Activated naive CD4-positive, alpha-beta T cell treated with Interleukin-2 at 50 U/mL for 16 hours (primary cell): ENCODE measurements at places on chromosomes 1 and 21.

- no peak for DNase-seq
These were observed 19.6 kb downstream of the NEGR1 start for GRCh38 chr1:72262735-72263134.

- no peak for DNase-seq
These were observed 76.6 kb downstream of the NGF start for GRCh38 chr1:115261496-115261895.

DNA sequence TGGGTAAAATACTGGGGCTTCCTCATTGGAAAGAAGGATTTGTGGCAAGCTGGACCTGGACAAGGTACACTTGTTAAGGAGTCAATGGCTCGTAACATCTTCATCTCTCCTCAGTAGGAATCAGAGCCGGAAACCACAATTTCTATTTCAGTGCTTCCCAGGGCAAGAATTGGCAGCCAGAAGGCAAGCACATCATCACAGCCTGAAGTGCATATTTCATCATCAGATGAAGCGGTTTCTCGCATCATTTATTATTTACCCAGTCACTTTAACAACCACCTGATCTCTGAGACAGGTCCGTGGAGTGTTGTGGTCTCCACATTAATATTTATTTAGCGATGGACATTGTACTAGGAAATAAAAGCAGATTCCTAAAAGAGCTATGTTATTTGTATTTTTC lies 55.0 kb downstream of the KCNJ15 start:
- no peak for DNase-seq

- DNase-seq: no peak
These were observed 29.2 kb downstream of the CEP104 start for GRCh38 chr1:3827813-3828307.

DNA sequence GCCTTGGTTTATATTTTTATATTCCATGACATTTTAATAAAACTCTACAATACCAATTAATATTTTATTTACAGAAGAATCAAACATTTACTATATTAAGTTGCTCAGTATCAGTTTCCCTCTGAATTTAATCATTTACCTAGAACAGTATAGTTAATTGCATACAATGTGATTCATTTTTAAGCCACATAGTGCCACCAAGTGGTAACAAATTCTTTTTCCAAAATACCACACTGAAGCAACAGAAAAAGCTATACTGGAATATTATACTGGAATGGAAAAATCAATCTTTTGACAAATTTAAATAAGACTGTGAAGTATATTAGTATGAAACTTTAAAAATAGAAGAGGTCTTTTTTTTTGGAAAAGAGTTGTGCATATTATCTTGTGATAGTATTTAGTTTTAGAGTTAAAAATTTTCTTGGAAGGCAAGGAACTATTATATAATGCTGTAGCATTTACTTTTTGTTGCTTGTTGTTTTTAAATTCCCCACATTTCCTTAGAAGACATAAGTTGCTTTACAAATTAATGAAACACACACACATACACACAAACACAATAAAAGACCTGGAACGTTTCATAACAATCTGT lies 57.3 kb downstream of the ZNF644 start:
- no peak for DNase-seq

DNA sequence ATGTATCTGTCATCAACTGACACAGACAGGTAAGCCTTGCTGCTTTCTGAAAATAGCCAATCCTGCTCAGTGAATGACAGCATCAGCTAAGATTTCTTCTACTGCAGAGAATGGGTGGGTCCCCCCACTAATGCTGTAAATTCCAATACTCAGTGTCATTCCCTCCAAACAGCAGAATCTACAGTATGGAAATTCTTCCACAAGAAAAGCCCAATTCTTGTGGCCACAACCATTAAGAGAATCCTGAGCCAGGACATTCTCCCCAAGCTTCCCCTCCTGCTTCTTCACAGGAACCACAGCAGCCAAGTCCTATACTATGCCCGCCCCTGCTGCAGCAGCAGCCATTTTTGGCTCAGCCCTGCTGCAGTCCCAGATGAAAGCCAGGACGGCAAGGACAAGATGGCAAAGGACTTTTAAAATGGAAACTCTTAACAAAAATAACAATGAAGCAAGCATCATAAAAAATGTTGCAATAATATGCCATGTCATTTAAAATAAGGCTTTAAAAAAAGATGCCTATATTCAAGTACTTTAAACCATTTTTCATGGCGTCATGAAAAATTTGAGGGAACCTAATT lies 26.8 kb downstream of the EIF4G3 start:
- no peak for DNase-seq

GRCh38 chr1:93532780-93533378 lies 85.0 kb downstream of the FNBP1L start:
- DNase-seq: no peak

GRCh38 chr1:31407029-31407626 lies 5.9 kb upstream of the SERINC2 start:
- no peak for DNase-seq

DNA sequence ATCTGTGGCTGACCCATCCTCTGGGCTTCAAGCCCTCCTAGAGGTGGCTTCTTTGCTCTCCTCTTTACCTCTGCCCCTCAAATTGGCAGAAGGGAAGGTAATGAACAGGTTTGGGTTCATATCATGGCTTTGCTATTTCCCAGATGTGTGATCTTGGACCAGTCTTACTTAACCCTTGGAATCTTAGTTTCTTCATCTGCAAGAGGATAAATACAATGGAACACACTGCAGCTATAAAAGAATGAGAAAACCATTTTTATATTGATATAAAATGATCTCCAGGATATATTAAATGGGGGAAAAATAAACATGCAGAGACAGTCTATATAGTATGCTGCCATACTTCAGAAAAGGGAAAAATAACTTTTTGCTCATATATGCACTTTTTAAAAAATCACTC lies 5.6 kb downstream of the GLMP start:
- no peak for DNase-seq

- no peak for DNase-seq
These were observed 20.5 kb upstream of the COP1 start for GRCh38 chr1:176227579-176227978.

- DNase-seq: no peak
These were observed 309.1 kb upstream of the NRIP1 start for GRCh38 chr21:15373941-15374340.

- DNase-seq: no peak
These were observed 33.9 kb upstream of the LGALS8 start for GRCh38 chr1:236489710-236490377.

DNA sequence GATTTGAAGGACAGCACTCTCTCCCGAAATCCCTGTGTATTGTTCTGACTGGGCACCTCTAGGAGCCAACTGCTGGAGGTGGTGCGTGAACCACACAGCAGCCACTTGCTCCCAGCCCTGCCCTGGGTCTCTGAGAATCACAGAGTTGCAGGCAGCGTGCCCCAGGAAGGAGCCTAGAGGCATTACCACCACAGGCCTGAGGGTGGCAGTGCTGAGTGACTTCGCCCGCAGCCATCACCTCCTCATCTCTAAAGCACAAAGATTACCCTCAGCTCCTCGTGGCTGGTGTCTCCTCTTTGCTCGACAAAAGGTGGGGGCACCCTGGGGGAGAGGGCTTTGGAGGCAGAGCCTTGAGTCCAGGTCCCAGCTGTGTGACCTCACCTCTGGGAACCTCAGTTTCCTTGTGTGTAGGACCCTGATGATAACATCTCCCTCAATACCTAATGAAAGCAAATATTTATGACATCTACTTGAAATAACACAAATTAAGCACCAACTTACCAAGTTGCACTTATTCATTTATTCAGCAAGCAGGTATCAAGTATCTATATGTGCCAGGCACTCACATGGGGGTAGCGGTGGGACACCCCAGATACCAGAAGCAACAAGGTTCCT lies 86.3 kb downstream of the VWA5B1 start:
- peak; percentile 66 for DNase-seq

- DNase-seq: peak; percentile 53
These were observed 2.9 kb upstream of the BSND start for GRCh38 chr1:54995835-54996234.
